ENCODE measurements at places on chromosomes 4 and X. TPM values are rescaled to one million over a fixed set of nuclear protein-coding genes. Genes with fewer than 3 reads are reported as not detected.
A peak's percentile ranks its signal among the peaks of the same experiment; 100 is the strongest.

DNA sequence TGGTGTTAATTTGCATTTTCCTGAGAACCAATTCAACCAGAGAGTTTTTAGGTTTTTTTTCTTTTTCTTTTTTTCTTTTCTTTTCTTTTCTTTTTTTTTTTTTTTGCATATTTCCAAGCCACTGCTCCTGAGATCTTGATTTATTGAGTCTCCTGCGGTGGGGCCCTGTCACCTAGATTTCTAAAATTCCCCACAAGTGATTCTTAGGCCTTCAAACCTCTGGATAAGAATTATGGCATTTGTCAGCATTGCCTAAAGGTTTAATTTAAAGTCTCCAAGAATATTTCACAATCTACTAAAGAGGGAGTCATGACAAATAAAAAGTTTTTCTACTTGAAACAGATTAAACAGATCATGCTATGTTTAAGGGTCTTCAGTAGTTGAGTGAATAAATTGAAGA lies 84.9 kb downstream of the GAB1 start:
- DNase-seq, result no peak

Gene SLC39A8
- total RNA-seq, result 83.8 TPM

- no peak for DNase-seq
These were observed 1451.9 kb downstream of the PCDH7 start for GRCh38 chr4:32172086-32172485.

DNA sequence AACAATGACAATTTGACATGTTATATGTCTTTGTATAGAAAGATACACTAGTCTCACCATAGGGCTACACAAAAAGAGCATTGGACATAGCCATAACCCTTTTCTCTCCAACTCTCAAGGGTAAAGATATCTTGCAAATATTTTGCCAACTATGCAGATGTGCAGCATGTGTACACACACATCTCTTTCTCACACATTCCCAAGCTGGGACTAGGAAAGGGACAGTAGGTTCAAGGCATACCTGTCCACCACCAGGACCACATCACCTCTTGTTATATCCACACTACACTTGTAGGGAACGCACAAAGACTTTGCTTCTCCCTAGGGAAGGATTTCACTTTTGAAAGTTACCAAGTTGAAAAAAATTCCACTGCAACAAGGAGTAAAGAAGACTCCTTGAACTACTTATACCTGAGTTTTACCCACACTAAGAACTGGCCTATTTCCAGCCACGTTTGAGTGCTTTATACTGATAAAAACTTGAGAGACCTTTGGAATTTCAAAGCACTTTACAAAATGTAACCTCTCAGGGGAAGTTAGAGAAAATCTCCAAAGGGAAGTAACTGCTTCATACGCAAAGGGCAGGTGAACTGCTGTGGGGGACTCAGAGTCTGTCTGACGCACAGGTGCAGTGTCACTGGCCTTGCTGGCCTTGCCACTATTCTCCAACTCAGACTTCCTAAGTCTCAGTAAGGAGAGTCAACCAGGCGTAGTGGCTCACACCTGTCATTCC lies 36.9 kb downstream of the NR3C2 start:
- no peak for DNase-seq

Gene SLC9B1
- total RNA-seq, result 0.79 TPM

GRCh38 chr4:82043809-82044137 lies 330.0 kb downstream of the HNRNPD start:
- no peak for DNase-seq

GRCh38 chrX:40174854-40175510 lies 77.2 kb upstream of the BCOR start:
- DNase-seq, result peak; percentile 57

DNA sequence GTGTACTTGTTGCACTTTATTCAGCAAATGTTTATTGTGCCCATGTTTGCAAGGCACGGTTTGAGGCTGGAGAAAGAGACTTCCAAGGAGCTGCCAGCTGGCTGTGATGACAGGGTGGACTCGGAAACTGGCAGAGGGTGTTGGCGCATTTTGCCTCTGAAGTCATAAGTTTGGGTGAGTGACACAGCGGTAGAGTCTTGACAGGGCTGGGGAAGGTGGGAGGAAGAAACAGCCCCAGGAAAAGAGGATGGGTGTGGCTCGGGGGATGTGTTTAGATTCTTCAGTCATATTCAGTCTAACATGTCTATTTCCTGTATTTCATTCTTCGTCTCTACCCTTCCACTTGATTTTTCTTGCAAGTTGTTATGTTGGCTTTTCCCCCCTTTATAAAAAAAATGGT lies 77.0 kb upstream of the STOX2 start:
- DNase-seq, result peak; percentile 29

Gene SLC35A2
- 35.8 TPM for total RNA-seq

- DNase-seq, result peak; percentile 87
These were observed 782 bp upstream of the NEK1 start for GRCh38 chr4:169612871-169613859.

DNA sequence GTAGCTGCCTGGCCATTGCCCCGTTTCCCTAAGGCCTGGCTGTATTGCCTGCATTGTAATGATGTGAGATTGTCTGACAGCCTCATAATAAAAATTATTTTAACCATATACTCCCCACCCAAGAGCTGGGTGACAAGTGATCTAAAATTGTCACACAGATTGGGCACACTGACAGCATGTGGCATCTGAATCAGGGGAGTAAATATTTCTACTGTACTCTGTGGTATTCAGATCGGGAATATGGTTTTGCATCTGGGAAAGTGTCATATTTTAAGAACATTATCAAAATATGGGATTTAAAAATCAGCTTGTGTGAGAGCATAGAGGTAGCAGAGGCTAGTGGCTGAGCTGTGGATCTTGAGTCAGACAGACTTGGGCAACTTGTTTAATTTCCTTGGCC lies 135.8 kb upstream of the PDLIM3 start:
- DNase-seq, result no peak

GRCh38 chr4:40557736-40558135 lies 71.9 kb downstream of the RBM47 start:
- no peak for DNase-seq

- DNase-seq, result no peak
These were observed 230.0 kb upstream of the GPC4 start for GRCh38 chrX:133645256-133645655.

DNA sequence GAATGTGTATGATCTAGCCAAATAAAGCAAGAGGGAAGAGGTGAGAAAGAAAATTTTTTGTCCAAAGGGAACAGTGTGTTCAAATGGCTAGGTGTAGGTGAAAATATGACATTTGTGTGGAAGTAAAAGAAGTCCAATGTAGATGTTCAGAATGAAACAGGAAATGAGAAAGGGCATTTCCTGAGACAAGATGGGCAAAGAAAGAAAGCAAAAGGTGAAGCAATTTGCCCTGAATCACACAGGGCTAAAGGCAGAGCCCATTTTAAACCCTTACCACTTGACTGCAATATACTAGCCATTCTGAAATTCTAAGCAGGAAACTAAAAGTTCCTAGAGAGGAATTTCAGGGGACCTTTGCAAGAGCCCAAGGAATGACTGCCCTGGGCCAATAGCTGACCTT lies 36.0 kb downstream of the CLOCK start:
- no peak for DNase-seq

DNA sequence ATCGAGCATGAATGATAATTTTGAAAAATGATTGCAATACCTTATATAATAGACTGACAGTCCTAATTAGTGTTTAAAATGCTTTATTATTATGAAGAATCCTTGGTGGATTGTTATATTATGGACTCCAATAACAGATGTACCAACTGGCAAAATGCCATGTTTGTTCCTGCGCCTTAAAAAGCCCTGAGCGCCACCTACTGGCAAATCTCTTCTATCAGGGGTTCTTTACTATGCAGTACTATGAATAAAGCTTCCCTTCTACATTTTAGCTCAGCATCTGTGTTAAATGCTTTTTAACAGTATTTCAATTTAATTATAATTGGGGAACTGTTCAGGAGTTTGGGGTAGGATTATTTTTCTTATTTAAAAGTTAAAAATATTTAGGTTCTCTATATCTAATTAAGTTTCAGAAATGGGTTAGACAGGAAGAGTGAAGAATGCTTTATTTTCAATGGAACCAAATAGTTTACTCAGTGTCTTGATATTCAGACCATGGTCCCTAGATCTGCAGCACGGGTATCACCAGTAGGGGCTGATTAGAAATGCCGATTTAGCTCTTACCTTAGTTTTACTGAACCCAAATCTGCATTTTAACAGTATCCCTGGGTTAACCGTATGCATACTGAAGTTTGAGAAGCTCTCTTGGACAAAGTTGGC lies 20.0 kb downstream of the CFAP97 start:
- peak; percentile 87 for DNase-seq

- DNase-seq, result no peak
These were observed 185.3 kb downstream of the DHRSX start for GRCh38 chrX:2315434-2315833.

Gene PSAPL1
- total RNA-seq, result not detected

DNA sequence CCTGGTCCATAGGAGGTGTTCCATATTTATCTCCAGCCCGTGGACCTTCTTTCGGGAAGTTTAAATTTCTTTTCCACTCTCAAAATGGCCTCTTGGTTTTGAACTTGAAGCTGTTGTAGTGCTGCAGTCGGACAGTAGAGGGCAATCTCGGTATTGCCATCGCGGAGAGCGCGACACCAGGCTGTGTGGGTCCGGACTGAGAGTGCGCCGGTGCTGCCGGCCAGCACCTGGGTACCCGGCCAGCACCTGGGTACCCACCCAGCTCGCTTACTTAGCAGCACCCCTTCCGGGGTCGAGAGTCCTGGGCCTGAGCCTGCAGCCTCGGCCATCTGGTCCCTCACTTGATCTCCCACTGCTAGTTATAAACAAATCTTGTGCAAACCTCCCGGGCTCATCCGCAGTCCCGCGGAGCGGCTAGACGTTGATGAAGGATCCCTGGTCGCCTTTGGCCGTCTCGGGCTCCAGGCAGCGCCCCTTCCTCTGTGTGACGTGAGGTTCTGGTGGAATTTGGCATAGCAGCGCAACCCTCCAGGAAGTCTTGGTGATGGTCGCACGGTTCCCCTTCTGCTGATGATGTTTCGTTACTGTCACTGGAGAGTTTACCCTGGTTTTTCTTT lies 18.0 kb downstream of the FAM9A start:
- DNase-seq, result no peak

DNA sequence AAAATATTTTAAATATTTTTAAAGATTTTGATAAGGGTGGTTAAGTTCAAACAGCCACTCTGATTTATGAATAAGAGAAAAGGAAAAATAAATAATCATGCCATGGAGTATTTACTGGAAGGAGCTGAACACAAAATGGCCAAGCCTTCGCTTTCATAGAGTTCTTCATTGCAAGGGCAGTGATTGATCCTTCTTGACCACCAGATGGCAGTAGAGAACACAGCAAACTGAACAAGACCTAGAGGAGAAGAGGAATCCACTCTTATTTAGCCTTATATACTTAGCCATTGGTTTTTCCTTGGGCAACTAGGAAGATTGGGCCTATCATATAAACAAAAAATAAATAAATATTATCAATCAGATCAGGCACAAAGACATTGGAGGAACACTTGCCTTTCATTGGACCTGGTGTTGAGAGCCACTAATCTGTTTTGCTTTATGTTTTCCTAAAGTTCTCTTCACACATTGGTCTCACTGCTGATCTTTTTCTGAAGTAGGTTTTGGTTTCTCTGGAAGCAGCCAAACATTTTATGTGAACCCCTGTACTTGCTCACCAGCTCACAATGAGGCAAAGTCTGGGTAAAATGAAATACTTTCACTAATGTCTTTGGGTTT lies 58.1 kb upstream of the PARM1 start:
- no peak for DNase-seq

- DNase-seq, result peak; percentile 25
These were observed 6.5 kb downstream of the SH3BP2 start for GRCh38 chr4:2799224-2799911.

DNA sequence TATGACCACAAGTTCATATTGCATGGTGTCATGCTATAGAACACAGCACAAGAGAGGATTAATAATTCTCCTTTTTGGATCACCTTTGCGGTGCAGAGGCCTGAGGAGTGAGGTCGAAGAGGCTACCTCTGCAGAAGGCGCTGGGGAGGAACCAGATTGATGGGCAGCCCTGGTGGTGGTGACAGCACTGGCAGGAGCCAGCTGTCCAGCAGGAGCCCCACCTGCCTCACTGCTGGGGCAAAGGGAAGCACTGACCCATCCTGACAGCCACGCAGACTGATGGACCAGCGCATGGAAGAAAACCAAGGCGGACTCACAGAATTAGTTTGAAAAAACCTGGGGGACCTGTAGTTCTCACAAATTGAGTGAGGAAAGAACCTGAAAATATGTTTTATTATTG lies 50.9 kb downstream of the COX18 start:
- no peak for DNase-seq

GRCh38 chr4:41297832-41298231 lies 41.1 kb downstream of the UCHL1 start:
- no peak for DNase-seq

Gene RBMXL3
- total RNA-seq, result not detected

Gene PF4V1
- not detected for total RNA-seq

DNA sequence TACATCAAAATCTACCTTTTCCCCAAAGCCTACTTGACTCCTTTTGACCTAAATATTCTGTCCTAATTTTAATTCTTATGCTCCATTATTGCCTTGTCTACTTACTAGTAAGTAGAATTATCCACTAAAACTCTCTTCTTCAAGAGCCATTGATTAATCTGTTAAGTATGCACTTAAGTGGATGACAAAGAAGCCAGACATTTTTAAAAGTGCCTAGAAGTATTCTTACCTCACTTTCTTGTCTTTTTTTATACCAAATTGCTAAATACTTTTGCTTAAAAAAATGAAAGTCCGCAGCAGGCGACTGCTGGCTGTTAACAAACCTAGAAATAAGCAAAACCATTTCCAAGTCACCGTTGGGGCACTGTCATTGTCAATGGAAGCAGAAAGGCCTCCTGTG lies 20.1 kb upstream of the FRMPD4 start:
- DNase-seq, result no peak

Gene TLR10
- total RNA-seq, result 4.6 TPM

GRCh38 chrX:103628386-103629317 lies at the start of gene TCEAL1:
Gene TCEAL1, plus strand, starts transcription at chrX:103628975. Its CDS starts 942 bp downstream, at chrX:103629917.
- DNase-seq, result peak; percentile 74

- no peak for DNase-seq
These were observed 26.9 kb upstream of the BEX4 start for GRCh38 chrX:103187953-103188475.

Gene CD38
- total RNA-seq, result not detected

DNA sequence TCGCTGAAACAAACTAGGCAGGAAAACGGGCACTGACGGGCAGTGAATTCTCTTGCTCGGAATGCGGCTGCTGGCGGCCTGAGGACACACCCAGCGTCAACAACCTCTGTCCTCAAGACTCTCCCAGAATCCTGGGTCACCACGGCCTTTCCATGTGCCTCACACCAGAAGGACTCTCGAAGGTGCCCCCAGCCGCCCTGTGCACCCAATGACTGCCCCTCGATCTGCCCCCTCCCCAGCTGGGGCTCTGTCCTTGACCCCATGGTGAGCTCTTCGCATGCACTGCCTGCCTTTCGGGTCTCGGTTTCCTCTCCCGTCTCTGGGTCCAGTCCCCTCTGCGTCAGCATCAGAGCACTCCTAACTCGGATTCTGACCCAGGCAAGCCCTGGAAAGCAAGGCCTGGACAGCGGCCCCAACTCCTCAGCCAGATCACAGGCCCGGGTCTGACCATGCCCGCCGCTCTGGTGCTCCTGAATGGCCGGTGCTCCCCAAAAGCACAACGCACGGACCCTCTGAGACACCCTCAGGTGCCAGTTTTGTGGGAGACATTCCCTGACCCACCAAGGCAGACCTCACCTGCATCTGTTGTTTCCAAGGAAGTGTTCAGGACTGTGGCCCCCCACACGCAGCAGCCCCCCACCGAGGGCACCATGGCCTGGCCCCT lies 56.0 kb downstream of the ACOX3 start:
- DNase-seq, result no peak
